Head of caudate nucleus (tissue), 42 donors: ENCODE measurements at places on chromosomes 16 and 17.

- no peak for DNase-seq
Observed at GRCh38 chr16:19242987-19243575, 42.5 kb upstream of the CLEC19A start.

DNA sequence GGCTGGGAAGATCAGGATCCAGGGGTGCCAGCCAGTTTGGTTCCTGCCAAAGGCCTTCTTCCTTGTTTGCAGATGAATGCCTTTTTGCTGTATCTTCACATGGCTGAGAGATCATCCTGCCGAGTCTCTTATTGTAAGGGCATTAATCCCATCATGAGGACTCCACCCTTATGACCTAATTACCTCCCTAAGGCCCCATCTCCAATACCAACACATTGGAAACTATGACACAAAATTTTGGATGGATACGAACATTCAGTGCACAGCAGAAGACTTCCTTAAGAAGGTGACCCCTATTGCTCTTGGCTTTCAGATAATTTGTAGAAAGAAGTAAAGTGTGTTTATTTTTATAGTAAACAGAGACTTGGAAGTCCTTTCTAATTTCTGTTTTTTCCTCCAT, 1164.7 kb upstream of the CDH8 start:
- DNase-seq, result no peak

GRCh38 chr17:43393944-43394482, 4.8 kb upstream of the ARL4D start:
- peak; percentile 99 for DNase-seq

DNA sequence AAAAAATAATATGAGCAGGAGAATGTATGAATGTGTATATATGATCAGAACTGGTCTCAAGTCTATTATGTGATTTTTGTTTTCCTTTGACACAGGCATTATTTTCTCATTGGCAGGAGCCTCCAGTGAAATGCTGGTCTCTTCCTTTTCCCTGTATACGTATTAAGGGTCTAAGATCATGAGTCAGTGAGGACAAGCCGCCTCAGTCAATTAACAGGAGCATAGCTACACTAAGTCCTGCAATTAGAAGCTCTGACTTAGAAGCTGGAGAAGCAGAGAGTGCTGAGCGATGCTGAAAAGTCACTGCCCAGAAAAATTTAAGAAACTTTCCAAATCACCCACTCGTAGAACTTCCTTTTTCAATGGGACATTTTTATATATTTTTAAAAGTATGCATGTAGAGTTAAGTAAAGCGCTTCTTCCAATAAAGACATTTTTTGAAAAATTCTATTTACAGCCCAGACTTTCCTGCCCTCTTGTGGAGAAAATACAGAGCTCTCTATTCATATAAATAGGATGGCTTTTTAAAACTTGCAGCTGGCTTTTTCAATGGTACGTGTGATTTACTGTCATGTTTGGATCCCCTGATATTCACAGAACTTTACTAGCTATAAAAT, 70.2 kb upstream of the PSMD7 start:
- DNase-seq, result no peak

- no peak for DNase-seq
Observed at GRCh38 chr16:73482310-73482709, 434.4 kb upstream of the ZFHX3 start.

GRCh38 chr16:71358464-71358998, at the start of gene CALB2:
CALB2 (plus strand) TSS chr16:71358723; CDS start chr16:71358793, 70 bp downstream.
- peak; percentile 43 for DNase-seq

DNA sequence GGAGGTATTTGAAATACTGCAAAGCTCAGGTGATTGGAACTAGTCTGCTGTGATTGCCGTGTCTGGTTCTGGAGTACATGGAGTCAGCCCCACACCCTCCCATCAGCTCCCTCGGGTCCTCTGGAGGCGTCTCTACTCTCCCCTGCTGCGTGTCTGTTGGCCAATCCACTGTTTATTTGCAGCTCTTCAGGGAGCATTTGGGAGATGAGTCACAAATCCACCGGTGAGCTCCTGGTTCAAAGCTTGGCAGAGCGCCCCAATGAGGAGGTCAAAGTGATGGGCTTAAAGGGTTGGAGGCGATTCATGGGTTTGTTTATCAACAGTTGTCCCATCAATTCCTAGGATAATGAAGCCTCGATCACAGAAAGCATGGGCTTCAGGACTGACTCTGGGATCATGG, 14.6 kb downstream of the CALB2 start:
- no peak for DNase-seq

DNA sequence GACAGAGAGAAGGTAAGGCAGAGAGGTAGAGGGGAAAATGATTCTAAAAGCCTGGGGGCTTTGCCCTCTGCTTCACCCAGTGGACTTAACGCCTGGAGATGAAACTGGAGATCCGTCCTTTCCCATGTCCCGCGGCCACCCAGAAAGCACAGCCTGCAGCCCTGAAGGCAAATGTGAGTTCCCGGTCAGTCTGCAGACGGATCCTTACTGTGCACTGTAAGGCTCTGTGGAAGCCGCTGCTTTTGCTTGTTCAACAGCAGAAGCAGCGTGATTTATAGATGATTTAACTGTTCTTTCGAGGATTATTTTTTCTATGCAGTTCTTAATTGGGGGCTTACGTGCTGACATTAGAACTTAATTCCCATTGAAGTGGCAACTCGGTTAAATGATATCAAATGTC, 290.4 kb downstream of the FOXL1 start:
- DNase-seq, result no peak

DNA sequence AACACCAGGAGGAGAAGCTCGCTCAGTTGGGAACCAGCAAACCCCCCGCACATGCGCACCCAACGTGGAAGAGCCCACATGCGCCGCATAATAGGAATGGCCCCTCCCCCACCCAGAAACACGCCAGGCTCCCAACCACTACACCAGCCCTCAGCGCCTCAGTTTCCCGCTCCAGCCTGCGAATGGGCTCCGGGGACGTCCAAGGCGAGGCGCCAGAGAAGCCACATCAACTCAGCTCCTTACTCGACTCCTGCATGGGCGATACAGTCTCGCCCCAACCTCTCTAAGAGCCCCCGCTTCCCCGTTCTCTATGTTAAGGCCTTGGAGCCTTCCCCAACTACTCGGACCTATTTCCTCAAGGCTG, 504 bp downstream of the SRSF1 start:
- DNase-seq, result peak; percentile 69

DNA sequence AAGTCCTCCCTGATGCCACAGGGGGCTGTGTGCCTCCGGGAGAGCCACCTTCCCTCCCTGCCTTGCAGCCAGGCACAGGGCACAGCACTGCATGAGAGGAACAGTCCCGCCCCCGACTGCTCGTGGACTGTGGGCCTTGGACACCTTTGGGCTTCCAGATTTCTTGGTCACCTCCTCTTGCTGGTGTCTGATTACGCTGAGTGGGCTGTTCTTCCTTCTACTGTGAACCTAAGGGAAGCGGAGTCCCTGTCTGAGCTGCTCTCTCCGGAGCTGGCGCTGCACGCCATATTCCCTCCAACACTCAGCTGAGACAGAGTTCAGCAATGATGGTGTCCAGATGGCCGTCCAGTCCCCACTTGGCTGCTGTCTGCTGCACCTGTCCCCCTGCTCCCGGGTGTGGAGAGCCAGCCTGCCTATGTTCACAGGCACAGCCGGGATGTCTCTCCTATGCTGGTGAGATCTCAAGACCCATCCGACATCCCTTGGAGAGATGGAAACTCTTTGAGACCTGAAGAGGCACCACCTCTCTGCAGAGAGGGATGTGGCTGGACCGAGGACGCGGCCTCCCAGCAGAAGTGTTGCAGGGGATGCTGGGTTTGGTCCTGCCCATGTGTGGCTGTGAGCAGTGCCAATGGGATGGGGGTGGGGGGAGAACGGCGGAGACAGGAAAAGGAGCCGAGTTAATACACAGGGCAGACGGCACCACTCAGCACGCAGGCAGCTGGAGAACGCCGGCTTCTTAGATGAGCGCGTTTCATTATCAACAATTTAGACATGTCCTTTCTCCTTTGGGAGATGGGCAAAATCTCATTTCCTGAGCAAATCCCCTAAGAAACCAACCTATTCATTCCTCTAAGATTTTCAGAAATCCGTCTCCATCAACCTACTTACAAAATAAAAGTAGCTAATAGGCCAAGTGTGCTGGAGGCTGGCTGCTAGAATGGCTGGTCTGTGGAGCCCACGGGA, 171.9 kb downstream of the ENGASE start:
- DNase-seq, result no peak

- no peak for DNase-seq
Observed at GRCh38 chr17:78105101-78105500, 23.5 kb downstream of the TMC6 start.

GRCh38 chr16:74275031-74275636, 21.5 kb upstream of the PSMD7 start:
- no peak for DNase-seq
